ENCODE measurements at places on chromosomes 2 and 18.

- DNase-seq = peak; percentile 54
- H3K27ac ChIP-seq = peak overlapping the region; percentile 2
- H3K4me1 ChIP-seq = peaks cover 4% of the 10 kb centered on the region
- peak overlapping the region; percentile 39 for H3K4me3 ChIP-seq
- H3K36me3 ChIP-seq = no peaks in the 10 kb centered on the region
Measured at GRCh38 chr2:148817210-148817708, 57.8 kb upstream of the KIF5C start.

GRCh38 chr2:105644174-105644980 is 100.3 kb upstream of the NCK2 start:
- no peak overlapping the region for H3K27ac ChIP-seq
- no peak overlapping the region for H3K4me3 ChIP-seq
- H3K36me3 ChIP-seq = no peaks in the 10 kb centered on the region
- H3K27me3 ChIP-seq = no peaks in the 10 kb centered on the region

DNA sequence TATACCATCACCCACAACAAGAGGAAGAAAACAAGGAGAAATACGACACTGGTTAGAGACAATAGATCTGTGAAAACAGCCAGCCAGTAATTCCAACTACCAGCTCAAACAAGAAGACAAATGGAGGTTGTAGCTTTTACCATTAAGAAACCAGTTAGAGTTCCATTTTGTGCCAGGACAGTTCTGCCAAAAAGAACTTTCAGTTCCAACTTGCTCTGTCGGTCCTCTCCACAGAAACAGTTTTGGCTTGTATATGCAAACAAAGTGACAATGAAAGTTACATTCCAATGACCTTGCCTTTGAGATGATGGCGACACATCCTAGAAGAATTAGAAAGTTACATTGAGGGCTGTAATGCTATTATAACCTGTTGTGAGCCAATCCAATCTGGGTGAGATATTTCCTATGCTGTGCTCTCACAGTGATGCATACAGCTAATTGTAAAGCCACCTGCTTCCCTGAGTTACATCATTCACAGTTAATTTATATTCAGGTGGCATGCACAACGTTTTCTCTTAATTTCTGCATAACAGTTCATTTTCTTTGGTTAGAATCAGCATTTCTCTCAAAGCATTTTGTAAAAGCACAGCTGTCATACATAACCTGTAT is 1378.4 kb upstream of the PIK3C3 start:
- no peak for DNase-seq
- no peak overlapping the region for H3K27ac ChIP-seq
- H3K36me3 ChIP-seq = no peaks in the 10 kb centered on the region

GRCh38 chr2:187297801-187298200 is 150.3 kb downstream of the CALCRL start:
- no peaks in the 10 kb centered on the region for H3K36me3 ChIP-seq
- no peak overlapping the region for H3K27ac ChIP-seq
- no peaks in the 10 kb centered on the region for H3K27me3 ChIP-seq
- DNase-seq = no peak
- H3K4me3 ChIP-seq = no peak overlapping the region

DNA sequence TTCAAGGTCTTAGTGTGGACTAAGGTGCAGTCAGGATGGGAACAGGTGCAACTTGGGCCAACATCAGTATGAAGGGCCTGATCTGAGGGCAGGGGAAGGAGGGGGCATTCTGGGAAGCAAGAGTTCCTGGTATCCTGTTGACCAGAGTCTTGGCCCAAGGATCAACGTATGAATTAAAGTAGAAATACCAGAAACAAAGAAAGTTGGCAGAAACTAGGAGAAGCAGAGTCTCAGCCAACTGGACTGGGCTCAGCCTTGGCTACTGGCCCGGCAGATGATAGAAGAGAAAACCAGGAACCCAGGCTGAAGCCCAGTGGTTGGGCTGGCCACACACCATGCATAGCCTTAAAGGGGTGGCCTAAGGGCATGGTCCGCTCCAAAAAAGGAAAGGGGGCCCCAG is 2.3 kb downstream of the CETN1 start:
- H3K36me3 ChIP-seq = no peaks in the 10 kb centered on the region
- H3K27ac ChIP-seq = no peak overlapping the region
- no peaks in the 10 kb centered on the region for H3K4me1 ChIP-seq
- DNase-seq = no peak

DNA sequence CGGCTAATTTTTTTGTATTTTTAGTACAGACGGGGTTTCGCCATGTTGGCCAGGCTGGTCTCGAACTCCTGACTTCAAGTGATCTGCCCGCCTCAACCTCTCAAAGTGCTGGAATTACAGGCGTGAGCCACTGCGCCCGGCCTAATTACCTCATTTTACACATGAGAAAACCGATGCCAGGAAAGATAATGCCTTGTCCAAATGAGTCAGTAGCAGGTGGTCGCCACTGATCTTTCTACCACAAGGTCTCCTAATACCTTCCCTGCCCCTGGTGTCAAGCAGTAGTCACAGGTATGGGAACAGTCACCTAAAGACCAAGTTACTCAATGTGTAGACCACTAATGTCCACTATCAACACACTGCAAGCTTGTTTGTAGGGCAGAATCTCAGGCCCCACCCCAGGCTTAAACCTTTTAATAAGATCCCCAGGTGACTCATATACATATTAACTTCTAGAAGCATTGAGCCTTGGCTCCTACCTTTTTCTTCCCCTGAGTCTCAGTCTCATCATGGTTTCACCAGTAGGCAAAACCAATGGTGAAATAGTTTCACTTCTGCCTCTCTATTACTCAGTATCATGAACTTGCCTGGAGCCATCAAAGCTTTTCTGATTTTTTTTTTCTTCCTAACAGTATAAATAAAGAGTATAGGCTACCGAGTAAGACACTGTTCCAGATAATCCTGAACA is 6.9 kb upstream of the EPB41L5 start:
- DNase-seq = no peak
- H3K27me3 ChIP-seq = no peaks in the 10 kb centered on the region
- no peak overlapping the region for H3K4me3 ChIP-seq
- H3K27ac ChIP-seq = no peak overlapping the region
- no peaks in the 10 kb centered on the region for H3K36me3 ChIP-seq
- H3K4me1 ChIP-seq = no peaks in the 10 kb centered on the region

- peaks cover 5% of the 10 kb centered on the region for H3K27me3 ChIP-seq
- H3K4me3 ChIP-seq = peak overlapping the region; percentile 73
- peak overlapping the region; percentile 93 for H3K27ac ChIP-seq
Measured at GRCh38 chr2:163731735-163732134, 4.1 kb downstream of the FIGN start.

GRCh38 chr2:70214953-70215549 is 24.2 kb upstream of the C2orf42 start:
- H3K4me3 ChIP-seq = no peak overlapping the region
- peaks cover 3% of the 10 kb centered on the region for H3K4me1 ChIP-seq
- H3K27me3 ChIP-seq = no peaks in the 10 kb centered on the region
- no peak for DNase-seq
- H3K36me3 ChIP-seq = no peaks in the 10 kb centered on the region

- no peak overlapping the region for H3K4me3 ChIP-seq
- H3K27ac ChIP-seq = no peak overlapping the region
- H3K27me3 ChIP-seq = peaks cover 3% of the 10 kb centered on the region
- no peaks in the 10 kb centered on the region for H3K4me1 ChIP-seq
Measured at GRCh38 chr18:59093668-59094067, 46.0 kb upstream of the SEC11C start.

- H3K4me3 ChIP-seq = no peak overlapping the region
- no peaks in the 10 kb centered on the region for H3K27me3 ChIP-seq
- DNase-seq = no peak
- no peak overlapping the region for H3K27ac ChIP-seq
- no peaks in the 10 kb centered on the region for H3K36me3 ChIP-seq
- H3K4me1 ChIP-seq = no peaks in the 10 kb centered on the region
Measured at GRCh38 chr2:52570716-52571115, 1196.9 kb upstream of the CHAC2 start.

- no peaks in the 10 kb centered on the region for H3K4me1 ChIP-seq
- H3K27ac ChIP-seq = no peak overlapping the region
- no peak for DNase-seq
- H3K27me3 ChIP-seq = peaks cover 34% of the 10 kb centered on the region
- no peaks in the 10 kb centered on the region for H3K36me3 ChIP-seq
- H3K4me3 ChIP-seq = peak overlapping the region; percentile 49
Measured at GRCh38 chr2:237955640-237956401, 11.0 kb upstream of the UBE2F start.

DNA sequence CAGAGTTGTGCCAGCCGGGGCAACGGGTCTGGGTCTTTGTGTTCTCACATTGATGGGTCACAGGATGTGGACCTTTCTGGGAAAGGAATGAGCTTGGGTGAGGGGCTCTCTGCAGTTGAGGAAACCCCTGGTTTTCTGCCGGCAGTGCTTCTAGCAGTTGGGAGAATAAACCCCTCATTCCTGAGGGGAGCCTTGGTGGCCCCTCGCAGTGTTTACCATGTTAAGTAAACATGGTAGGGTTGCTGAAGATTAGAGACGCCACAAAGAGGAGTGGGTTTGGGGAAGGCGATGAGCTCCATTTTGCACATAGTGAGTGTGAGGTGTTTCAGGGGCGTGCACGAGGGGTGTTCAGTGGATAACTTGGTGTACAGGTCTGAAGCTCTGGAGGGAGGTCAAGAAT is 27.7 kb upstream of the PUM2 start:
- H3K27ac ChIP-seq = peak overlapping the region; percentile 54
- no peak for DNase-seq
- no peaks in the 10 kb centered on the region for H3K36me3 ChIP-seq
- peaks cover 16% of the 10 kb centered on the region for H3K4me1 ChIP-seq

- no peak overlapping the region for H3K27ac ChIP-seq
- no peaks in the 10 kb centered on the region for H3K4me1 ChIP-seq
- no peaks in the 10 kb centered on the region for H3K36me3 ChIP-seq
- H3K4me3 ChIP-seq = no peak overlapping the region
- no peak for DNase-seq
Measured at GRCh38 chr18:5998166-5998881, 103.0 kb upstream of the TMEM200C start.

DNA sequence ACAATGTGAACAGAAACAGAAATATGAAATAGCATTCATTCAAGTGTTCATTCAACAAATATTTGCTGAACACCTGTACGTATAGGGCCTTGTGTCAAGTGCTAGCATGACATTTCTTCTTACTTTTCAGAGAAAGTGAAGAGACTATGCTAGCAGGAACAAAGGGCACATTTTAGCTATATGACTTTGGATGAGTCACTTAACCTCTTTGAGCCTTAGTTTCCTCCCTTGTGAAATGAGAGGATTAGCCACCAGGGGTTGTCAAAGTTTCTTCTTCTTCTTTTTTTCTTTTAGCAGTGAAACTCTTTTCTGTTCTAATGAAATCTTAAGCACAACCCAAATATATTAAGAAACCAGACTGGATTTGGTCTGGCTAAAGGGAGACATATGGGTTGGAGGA is 53.1 kb downstream of the FIGN start:
- H3K27ac ChIP-seq = no peak overlapping the region
- peaks cover 18% of the 10 kb centered on the region for H3K4me1 ChIP-seq
- no peak for DNase-seq
- H3K36me3 ChIP-seq = no peaks in the 10 kb centered on the region

GRCh38 chr2:19901442-19902215 is at the start of gene TTC32:
Gene TTC32, minus strand, starts transcription at chr2:19901983. Its CDS starts 129 bp downstream, at chr2:19901854.
- H3K36me3 ChIP-seq = no peaks in the 10 kb centered on the region
- no peaks in the 10 kb centered on the region for H3K27me3 ChIP-seq
- peak within 1 kb of the TSS; percentile 94 for H3K27ac ChIP-seq
- H3K4me3 ChIP-seq = peak within 1 kb of the TSS; percentile 97

DNA sequence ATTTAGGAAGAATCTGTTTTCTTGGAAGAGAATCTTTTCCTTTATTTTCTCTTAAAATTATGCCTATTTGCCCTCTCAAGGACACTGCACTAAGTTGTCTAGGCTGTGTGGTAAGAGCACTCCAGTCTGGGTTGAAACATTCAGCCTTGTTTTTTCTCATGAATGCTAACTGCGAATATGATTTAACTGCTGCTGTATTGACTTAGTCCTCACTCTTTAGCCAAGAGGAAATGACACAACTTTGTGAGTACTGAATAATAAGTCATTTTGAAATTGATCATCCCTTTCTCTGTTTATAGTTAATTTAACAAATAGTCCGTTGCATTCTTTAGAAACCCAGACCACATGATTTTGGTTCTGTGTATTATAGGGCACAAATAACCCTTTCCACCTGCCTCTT is 4.5 kb upstream of the RND3 start:
- no peaks in the 10 kb centered on the region for H3K27me3 ChIP-seq
- no peaks in the 10 kb centered on the region for H3K4me1 ChIP-seq
- no peaks in the 10 kb centered on the region for H3K36me3 ChIP-seq
- DNase-seq = no peak
- H3K4me3 ChIP-seq = no peak overlapping the region
- no peak overlapping the region for H3K27ac ChIP-seq

GRCh38 chr2:16470936-16471490 is 194.6 kb downstream of the CYRIA start:
- H3K27ac ChIP-seq = no peak overlapping the region
- DNase-seq = no peak
- H3K36me3 ChIP-seq = no peaks in the 10 kb centered on the region
- no peaks in the 10 kb centered on the region for H3K4me1 ChIP-seq

GRCh38 chr2:150569761-150570160 is 82.3 kb upstream of the RND3 start:
- no peaks in the 10 kb centered on the region for H3K36me3 ChIP-seq
- no peaks in the 10 kb centered on the region for H3K4me1 ChIP-seq
- no peak for DNase-seq
- H3K27me3 ChIP-seq = no peaks in the 10 kb centered on the region
- no peak overlapping the region for H3K4me3 ChIP-seq
- H3K27ac ChIP-seq = no peak overlapping the region

GRCh38 chr2:132670496-132671150 is 618 bp upstream of the LYPD1 start:
- peak overlapping the region; percentile 63 for H3K4me3 ChIP-seq
- H3K36me3 ChIP-seq = no peaks in the 10 kb centered on the region
- H3K27me3 ChIP-seq = peaks cover 55% of the 10 kb centered on the region
- no peak overlapping the region for H3K27ac ChIP-seq

DNA sequence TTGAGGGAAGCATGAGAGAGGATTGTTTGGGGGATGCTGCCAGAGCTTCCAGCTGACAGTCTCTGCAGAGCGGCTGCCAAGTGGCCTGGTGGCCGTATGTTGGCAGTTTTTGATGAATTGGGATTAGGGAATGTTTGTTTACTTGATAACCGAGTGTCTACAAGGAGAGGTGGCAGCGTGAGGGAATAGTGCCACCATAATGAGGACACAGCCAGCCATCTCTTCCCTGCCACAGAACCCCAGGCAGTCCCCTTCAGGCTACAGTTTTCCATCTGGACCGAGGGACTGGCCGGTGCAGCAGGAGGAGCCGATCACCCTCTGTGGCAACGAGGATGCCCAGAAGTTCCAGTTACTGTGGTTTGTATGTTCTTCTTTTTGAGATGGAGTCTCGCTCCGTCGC is 55.2 kb downstream of the TRAPPC12 start:
- no peaks in the 10 kb centered on the region for H3K27me3 ChIP-seq
- no peak for DNase-seq
- peaks cover 63% of the 10 kb centered on the region for H3K36me3 ChIP-seq
- H3K4me1 ChIP-seq = no peaks in the 10 kb centered on the region

- no peak overlapping the region for H3K27ac ChIP-seq
- H3K36me3 ChIP-seq = no peaks in the 10 kb centered on the region
- peaks cover 5% of the 10 kb centered on the region for H3K4me1 ChIP-seq
- no peak overlapping the region for H3K4me3 ChIP-seq
Measured at GRCh38 chr2:47203995-47204394, 48.9 kb upstream of the STPG4 start.

- no peaks in the 10 kb centered on the region for H3K4me1 ChIP-seq
- no peak overlapping the region for H3K27ac ChIP-seq
- H3K4me3 ChIP-seq = no peak overlapping the region
- no peaks in the 10 kb centered on the region for H3K36me3 ChIP-seq
- DNase-seq = no peak
Measured at GRCh38 chr2:155218945-155219344, 520.5 kb downstream of the KCNJ3 start.

- no peaks in the 10 kb centered on the region for H3K27me3 ChIP-seq
- peaks cover 98% of the 10 kb centered on the region for H3K36me3 ChIP-seq
- H3K4me1 ChIP-seq = peaks cover 3% of the 10 kb centered on the region
Measured at GRCh38 chr2:241254904-241255351, 60.5 kb downstream of the HDLBP start.

Data from heart right ventricle (tissue), 16 donors.